ENCODE measurements at places on chromosomes 6 and 20.

GRCh38 chr6:161443848-161444247, 170.0 kb upstream of the AGPAT4 start:
- DNase-seq: no peak

DNA sequence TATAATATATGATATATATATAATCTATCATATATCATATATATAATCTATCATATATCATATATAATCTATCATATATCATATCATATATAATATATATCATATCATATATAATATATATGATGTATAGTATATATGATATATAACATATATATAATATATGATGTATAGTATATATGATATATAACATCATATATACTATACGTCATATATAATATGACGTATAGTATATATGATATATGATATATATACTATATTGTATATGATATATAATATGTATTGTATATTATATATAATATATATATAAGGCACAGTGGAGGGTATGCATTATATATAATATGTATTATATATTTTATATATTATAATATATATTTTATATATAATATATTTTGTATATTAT, 36.7 kb downstream of the PTPRA start:
- no peak for DNase-seq

GRCh38 chr6:7992002-7992815, 72.0 kb downstream of the BLOC1S5 start:
- peak; percentile 78 for DNase-seq

DNA sequence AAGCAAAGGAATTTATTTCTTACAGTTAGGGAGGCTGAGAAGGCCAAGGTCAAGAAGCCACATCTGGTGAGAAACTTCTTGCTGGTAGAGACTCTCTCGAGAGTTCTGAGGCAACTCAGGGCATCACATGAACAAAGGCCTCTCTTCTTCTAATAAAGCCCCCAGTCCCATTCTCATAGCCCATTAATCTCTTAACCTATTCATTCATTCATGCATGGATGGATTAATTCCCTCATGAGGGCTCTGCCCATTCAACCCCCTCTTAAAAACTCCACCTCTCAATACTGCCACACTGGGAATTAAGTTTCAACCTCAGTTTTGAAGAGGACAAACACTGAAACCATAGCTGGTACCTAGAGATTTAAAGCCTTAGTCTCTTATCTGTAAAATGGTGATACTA, 217.9 kb upstream of the SPTLC3 start:
- no peak for DNase-seq

DNA sequence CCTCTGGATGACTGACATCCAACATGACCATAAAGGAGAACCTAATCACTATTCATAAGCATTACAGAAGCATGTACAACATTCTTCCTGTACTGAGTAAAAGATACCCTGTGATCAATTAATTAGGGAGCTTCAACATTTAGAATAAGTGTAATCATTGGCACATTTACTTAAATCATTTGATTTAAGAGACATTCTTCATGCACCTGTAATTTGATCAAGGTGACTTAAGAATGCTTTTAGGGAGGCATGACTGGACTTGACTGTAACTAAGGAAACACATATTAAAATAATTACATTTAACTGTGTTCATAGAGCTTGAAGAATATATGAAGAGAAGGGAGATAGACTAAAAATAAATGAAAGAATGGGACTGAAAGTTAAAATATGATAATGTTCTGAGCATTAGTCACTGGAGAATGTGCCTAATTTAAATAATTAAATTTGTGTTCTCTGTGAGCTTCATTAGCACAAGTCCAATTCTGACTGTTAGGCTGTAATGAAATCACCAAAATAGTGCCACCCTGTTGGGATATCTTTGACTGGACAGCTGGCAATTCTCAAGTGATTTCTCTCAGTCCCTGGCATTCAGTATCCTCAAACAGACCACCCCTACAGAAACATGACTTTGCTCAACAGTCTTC, 295.5 kb upstream of the ADGRB3 start:
- no peak for DNase-seq

DNA sequence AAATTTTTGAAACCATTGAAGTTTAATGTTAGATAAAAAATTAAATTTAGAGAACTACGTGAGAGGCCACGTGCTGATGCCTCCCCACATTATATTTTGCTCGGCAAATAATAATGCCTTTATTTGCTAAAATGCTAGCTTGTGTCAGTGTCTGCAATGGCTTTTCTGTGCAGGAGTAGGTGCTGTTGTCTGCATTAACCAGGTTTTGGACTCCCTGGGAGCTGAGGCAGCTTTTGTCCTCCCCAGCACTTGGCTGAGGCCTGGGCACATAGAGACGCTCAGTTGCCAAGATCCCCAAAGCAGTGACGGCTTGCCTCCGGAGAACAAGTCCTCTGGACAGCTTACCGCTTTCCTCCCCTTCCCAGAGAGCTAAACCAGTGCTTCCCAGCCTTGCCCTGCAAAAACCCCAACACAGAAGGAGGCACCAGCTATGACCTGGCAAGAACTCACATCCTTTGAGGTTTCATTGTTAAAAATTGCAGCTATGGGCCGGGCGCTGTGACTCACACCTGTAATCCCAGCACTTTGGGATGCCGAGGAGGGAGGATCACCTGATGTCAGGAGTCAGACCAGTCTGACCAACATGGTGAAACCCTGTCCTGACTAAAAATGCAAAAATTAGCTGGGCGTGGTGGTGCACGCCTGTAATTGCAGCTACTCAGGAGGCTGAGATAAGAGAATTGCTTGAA, 59.9 kb downstream of the KAT14 start:
- no peak for DNase-seq

GRCh38 chr6:142816031-142816430, 128.9 kb downstream of the HIVEP2 start:
- peak; percentile 84 for DNase-seq

DNA sequence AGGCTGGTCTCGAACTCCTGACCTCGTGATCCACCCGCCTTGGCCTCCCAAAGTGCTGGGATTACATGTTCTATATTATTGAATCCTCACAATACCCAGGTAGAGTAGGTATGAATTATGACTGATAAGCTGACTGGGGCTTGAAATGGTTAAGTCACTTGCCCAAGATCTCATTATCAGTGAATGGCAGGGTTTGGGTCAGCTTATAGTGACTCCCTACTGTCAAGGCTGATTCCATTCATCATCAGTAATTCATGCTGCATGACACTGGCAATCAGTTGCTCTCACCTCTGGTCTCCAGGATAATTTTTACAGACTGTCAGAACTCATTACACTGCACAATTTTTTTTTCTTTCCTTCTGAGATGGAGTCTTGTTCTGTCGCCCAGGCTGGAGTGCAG, 127.6 kb downstream of the KIF13A start:
- DNase-seq: no peak

DNA sequence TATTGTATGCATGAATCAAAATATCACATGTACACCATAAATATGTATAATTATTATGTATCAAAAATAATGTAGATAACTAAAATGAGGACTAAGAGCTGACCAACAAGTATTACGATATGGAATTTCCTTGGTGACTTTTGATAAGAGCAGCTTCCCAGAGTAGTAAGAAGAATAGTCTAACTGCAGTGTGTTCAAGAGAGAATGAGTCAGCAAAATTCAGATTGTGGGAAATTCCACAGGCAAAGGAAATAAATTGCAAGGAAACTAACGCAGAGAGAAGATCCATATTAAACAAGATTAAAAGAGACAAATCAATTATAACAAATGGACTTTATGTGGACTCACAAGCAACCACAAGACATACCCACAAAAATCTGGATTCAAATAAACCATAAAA, 26.4 kb downstream of the FRK start:
- peak; percentile 46 for DNase-seq

GRCh38 chr6:148179786-148180185, 162.9 kb upstream of the SASH1 start:
- peak; percentile 51 for DNase-seq

All from fibroblast of skin of back (primary cell).